ENCODE measurements at places on chromosomes 11 and 22.

DNA sequence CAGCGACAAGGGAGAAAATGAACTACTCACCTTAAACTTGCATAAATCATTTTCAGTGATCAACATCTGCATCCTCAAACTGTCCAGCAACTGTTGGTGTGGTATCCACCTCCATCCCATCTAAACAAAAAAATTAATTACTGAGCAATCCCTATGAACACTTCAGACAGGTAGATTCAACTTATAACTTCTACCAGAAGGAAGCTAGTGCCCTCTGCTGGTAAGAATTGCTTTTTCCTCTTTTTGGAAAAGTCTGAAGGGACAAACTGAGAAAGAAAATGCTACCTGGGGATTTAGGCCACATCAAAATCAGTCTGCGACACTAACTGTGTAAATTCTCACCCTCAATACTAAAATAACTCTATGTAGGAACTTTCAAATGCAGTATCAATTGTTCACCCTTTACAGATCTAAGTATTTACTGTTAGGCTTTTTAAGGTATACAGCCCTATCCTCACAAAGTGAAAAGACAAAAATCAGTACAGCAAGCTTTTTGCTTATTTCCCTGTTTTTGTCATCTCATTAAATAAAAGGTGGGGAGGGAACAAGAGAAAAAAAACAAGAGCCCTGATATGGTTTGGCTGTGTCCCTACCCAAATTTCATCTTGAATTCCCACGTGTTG lies 17.9 kb downstream of the CLNS1A start:
- DNase-seq = no peak

GRCh38 chr11:110471371-110471770 lies 41.6 kb downstream of the FDX1 start:
- DNase-seq = no peak

DNA sequence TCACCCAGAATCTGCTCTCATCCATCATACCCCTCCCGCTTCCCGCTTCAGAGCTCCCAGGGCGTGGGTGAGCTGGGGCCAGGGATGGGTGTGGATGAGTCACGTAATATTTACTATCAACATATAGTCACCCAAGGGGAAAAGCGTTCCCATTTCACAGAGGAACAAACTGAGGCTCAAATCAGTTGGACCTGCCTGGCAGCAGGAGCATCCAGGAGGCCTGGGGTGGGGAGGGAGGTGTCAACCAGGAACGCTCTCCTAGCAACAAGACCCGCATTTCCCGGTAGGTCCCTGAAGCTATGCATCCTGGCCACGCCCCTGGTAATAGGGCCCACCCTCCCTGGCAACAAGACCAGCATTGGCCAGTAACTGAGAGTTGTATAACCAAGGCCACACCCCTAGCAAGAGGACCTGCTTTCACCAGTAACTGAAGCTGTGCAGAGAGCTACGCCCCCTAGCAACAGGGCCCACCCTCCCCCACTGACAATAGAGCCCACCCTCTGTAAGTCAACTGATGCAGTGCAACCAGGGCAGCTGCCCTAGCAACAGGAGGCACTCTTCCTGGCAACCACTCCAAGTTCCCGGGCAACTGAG lies 32.7 kb upstream of the TXNRD2 start:
- DNase-seq = no peak

DNA sequence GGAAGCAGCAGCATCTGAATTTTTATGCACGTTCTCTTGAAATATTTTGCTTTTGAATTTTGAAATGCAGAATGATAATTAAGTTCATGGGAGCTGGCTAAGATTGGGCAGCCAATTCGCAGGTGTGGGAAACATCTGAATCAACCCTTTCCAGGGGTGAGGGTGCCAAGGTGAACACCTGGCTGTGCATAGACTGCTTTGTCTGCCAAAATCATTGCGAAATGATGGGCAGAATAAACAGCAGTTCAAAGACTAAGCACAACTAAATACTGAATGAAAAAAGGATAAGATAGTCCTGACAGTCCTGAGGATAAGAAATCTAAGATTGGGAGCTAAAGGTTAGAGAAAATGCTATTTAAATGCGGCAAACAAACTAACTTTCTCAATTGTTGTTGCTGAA lies 813.3 kb upstream of the RAG2 start:
- DNase-seq = no peak

GRCh38 chr11:36411202-36411640 lies 98.9 kb downstream of the TRAF6 start:
- DNase-seq = no peak

- no peak for DNase-seq
These were observed 10.0 kb upstream of the MYRF start for GRCh38 chr11:61742391-61742790.

DNA sequence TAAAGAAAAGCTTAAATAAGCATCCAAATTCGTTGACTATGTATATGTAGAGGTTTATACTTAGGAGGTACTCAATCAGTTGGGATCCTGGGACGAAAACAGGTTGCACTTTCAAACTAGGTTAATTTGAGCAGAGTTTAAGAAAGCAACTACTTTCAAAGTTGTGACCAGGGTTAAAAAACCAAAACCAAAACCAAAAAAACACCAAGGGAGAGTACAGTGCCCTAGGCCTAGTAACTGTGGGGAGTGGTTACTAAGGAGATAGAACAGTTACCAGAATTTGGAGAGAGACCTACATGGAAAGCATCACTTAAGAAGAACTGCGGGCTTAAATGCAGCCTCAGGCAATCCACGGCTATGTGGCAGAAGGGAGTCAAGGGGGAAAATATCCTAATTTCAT lies 148.3 kb downstream of the JRKL start:
- no peak for DNase-seq

DNA sequence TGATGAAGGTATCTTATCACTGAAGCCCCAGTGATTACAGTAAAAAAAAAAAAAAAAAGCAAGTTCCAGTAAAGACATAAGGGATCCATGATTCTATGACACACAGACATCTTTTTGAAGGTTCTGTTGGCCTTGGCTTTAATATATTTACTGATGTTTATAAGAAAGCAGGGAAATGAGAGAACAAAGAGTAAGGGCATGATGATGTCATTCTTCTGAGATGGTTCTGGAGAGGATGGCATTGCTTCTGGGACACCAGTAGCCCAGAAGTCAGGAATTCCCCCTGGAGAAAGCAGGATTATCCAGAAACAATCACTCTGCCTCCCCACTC lies 233.6 kb downstream of the FAM76B start:
- DNase-seq = no peak

DNA sequence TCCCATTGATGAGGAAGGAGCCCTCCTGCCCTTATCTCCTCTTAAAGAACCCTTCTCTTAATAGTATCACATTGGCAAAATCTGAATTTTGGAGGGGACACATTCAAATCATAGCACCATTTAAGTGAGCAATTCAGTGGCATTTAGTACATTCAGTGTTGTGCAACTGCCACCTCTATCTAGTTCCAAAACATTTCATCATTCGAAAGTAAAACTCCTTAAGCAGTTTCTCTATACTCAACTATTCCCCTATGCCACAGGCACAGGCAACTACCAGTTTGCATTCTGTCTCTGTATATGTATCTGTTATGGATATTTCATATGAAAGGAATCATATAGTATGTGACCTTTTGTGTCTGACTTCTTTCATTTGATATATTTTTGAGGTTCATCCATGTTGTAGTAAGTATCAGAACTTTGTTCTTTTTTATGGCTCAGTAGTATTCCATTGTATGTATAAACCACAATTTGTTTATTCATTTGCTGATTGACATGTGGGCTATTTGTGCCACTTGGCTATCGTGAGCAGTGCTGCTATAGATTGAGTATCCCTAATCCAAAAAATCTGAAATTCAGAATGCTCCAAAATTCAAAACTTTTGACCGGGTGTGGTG lies 22.9 kb downstream of the FAR1 start:
- DNase-seq = no peak

- no peak for DNase-seq
These were observed 58.9 kb downstream of the FBXO7 start for GRCh38 chr22:32533265-32534111.

GRCh38 chr11:635945-636510 lies 1.0 kb upstream of the DRD4 start:
- DNase-seq = no peak

DNA sequence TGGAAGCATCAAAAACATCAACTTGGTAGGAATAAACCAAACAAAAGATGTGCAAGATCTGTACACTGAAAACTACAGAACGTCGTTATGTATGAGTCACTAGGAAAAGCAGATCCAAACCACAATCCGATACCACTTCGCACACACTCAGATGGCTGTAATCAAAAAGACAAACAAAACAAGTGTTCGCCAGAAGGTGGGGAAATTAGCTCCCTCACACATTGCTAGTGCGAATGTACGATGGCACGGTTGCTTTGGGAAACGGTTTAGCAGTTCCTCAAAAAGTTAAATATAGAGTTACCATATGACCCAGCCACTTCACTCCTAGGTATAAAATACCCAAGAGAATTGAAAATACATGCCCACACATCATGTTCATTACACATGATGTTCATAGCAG lies 14.8 kb upstream of the CARD10 start:
- DNase-seq = no peak

GRCh38 chr22:35212009-35212408 lies 45.3 kb upstream of the HMGXB4 start:
- no peak for DNase-seq
